ENCODE measurements at places on chromosomes 1 and 21.

GRCh38 chr1:215482079-215482478 is 85.0 kb upstream of the KCTD3 start:
- no peak for DNase-seq

GRCh38 chr1:25902462-25902861 is 3.8 kb downstream of the STMN1 start:
- no peak for DNase-seq

GRCh38 chr1:39277879-39278278 is 73.4 kb downstream of the MACF1 start:
- DNase-seq, result no peak

DNA sequence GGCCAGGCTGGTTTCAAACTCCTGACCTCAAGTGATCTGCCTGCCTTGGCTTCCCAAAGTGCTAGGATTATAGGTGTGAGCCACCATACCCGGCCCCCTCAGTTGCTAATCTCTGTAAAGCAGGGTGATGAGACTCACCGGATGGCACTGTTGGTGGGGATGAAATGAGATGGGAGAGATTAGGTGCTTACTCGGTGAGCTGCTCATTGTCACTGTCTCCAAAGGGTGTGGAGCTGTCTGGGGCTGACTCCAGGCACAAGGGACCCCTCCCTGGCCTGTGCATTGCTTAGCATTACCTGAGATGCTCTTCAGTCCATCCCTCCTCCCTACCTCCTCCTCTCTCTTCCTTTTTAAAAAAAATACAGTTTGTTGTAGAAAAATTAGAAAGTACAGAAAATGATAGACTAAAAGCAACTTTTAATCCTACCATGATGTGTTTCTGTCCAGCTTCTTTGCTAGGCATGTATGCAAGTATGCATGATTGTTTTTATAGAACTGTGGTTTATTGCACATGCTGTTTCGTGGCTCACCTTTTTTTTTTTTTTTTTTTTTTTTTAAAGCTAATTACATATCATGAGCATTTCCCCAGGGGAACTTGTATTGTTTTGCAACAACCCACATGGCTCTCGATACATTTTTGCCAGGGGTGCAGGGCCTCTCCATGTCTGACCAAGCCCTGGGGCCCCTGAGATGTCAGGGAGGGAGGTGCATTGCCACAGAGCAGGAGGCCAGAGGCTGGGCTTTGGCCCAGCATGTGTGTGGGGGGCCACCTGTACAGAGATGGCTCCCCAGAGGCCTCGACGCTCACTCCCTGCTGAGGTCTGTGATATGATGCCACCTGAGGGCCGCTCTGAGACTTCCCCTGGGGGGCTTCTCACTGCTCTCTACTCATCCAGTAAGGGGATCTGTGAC is 55.4 kb downstream of the ARHGEF10L start:
- no peak for DNase-seq

DNA sequence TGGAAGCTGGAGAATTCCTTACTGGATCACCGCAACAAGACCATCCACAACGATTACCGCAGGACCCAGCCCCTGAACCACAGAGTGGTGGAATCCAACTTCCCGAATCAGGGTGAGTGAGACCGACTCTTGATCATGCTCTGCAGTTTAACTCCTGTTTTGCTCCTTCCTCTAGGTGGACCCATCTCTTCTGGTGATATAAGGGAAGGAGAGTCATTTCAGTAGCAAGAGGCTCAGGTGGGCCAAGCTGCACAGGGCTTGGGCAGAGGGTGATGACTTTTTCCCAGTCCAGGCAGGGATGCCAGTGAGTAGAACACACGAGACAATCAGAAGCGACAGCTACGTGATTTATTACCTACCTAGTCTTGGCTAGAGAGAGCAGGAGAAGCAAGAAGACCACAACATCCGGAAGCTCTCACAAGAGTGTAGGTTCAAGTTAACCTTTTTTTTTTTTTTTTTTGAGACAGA is 25.2 kb downstream of the CA6 start:
- no peak for DNase-seq

- no peak for DNase-seq
Measured at GRCh38 chr1:43444151-43444828, 9.4 kb downstream of the HYI start.

DNA sequence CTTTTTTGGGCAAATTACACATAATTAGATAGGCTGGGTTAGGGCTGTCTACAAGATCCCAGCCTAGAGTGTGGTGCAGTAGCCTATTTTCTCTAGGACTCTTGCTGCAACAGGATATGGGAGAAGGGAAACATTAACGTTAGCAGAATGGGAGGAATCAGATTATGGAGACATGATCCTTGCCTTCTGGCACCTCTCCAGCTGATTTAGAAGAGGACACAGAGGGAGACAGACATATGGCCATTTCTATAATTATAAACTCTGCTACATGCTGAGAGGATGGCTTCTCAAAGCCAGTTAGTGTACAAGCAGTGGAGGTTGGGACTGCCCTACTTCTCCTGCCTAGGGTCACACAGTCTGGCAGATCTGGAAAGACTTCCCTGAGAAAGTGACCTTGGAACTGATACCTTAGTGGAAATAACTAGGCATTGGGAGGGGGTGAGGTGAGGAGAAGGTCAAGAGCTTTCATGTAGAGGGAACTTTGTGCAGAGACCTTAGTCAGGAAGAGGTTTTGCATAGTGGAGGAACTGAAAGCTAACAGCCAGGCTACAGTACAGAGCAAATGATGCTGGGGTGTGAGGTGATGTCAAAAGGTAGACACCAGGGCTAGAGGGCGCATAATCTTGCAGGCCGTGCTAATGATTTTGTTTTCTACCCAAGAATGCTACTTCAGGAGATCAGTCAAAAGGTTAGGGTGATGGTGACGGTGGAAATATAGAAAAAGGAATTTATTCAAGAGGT is 1.2 kb upstream of the CD1D start:
- no peak for DNase-seq
